ENCODE measurements at places on chromosomes 2 and 18. TPM values are rescaled to one million over a fixed set of nuclear protein-coding genes. Genes with fewer than 3 reads are reported as not detected.

GRCh38 chr2:160952464-160953254 lies 207.6 kb upstream of the TANK start:
- DNase-seq, result no peak

GRCh38 chr2:59180111-59180510 lies 939.0 kb upstream of the FANCL start:
- no peak for DNase-seq

- DNase-seq, result no peak
Measured at GRCh38 chr2:16195681-16196070, 255.3 kb downstream of the MYCN start.

TBR1 gene
- not detected for total RNA-seq

VWA3B gene
- total RNA-seq, result not detected
